ENCODE measurements at places on chromosomes 1 and 21.

GRCh38 chr1:219710529-219711194 lies 97.8 kb upstream of the ZC3H11B start:
- no peak for DNase-seq

DNA sequence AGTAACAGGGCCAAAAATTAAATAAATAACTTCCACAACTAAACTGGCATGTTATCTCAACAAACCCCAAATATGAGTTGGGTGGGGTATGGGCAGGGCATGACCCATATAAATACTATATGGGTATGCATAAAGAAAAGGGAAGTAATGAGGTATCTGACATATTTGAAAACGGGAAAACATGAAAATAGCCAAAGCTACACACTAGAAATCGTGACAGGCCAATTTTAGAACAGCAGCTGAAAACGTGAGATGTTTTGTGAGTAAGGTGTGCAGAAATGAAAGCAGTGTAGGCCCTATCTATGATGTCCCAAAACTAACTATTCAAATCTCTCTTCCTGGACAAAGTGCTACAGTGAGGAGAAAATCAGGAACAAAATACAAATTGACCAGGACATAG lies 537.9 kb upstream of the NR5A2 start:
- DNase-seq, result no peak

GRCh38 chr1:219264561-219264960 lies 90.9 kb downstream of the LYPLAL1 start:
- no peak for DNase-seq

DNA sequence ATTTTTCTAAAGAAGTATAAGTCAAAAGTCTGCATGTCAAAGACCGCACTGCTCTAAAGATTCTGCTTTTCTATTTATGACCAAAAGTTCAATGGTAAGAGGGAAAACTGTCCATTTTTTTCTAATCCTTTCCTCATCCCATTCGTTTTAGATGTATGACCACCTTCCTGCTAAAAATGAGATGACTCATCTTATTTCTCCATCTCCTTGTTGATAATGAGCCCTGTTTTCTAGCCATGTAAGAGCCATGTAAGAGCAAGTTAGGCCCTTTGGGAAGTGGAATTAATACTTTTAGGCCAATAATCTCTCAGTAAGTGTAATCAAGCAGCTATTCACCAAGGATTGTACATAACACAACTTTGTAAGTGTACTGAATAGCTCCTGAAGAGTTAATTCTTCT lies 475.6 kb upstream of the B3GALT2 start:
- DNase-seq, result no peak

DNA sequence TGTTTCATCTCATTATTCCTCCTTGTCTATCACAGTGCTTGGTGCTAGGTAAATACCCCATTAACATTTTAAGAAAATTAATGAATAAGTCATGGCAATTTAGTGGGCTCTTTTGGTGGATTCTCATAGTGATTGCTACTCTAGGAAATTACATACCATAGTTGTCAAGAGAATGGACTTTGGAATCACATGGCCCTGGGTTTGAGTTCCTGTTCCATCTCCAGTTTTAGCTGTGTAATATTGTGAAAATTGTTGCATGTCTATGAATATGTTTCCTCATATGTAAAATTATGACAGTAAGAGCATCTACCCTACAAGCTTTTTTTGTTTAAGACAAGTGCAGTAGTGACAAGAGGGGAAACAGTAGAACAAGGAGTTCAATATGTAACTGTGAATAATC lies 20.7 kb downstream of the WDTC1 start:
- no peak for DNase-seq

GRCh38 chr1:93652323-93652949 lies 29.2 kb downstream of the BCAR3 start:
- no peak for DNase-seq

GRCh38 chr1:212629450-212630157 lies 21.0 kb downstream of the ATF3 start:
- DNase-seq, result no peak
